AG04449 (cell line): ENCODE measurements at places on chromosomes 5 and 9.

GRCh38 chr5:95778713-95779436 is 43.7 kb downstream of the GLRX start:
- DNase-seq: no peak

- no peak for DNase-seq
These were observed 53.2 kb upstream of the ISOC1 start for GRCh38 chr5:129041196-129041881.

GRCh38 chr9:136927343-136928271 is 16.9 kb downstream of the FBXW5 start:
- no peak for DNase-seq

GRCh38 chr5:167261309-167262100 is 1029.9 kb upstream of the WWC1 start:
- no peak for DNase-seq

DNA sequence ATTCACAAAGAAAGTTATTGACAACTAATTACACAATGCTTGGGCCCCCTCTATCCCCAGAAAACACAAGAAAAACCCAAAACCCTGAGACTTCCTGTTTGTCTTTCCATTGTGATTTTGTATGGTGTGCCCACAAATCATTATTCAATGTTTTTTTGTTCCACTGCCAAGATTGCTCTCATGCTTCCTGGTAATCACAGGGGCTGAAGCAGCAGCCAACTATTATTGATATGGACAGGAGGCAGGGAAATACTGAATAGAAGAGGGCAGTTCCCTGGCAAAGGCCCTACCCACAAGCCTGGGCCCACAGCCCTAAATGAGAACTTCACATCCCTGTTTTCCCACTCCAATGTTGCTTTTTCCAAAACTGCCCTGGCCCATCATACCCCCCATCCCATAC is 21.5 kb upstream of the RFK start:
- DNase-seq: no peak
